NCI-H524 (cell line): ENCODE measurements at places on chromosomes 6 and 20.
A peak's percentile ranks its signal among the peaks of the same experiment; 100 is the strongest.

- DNase-seq, result no peak
Measured at GRCh38 chr6:43673444-43674084, 14.0 kb downstream of the MRPS18A start.

DNA sequence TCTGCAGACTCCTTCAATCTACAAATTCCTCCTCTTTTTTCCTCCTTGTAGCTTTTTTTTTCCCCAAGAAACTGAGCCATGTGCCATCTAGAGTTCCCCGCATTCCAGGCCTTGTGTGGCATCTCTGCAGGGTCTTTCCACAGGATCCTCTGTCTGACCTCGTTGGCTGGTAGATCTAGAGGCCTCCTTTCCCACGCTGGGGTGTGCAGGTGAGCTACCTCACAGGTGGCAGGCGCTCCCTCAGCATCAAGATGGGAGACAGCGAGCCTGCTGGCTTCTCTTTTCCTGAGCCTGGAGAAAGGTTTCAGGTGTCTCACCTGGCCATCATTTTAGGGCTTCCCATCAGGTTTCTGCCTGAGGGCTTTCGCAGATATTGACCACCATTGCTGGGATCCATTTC is 9.6 kb upstream of the NELFCD start:
- no peak for DNase-seq

DNA sequence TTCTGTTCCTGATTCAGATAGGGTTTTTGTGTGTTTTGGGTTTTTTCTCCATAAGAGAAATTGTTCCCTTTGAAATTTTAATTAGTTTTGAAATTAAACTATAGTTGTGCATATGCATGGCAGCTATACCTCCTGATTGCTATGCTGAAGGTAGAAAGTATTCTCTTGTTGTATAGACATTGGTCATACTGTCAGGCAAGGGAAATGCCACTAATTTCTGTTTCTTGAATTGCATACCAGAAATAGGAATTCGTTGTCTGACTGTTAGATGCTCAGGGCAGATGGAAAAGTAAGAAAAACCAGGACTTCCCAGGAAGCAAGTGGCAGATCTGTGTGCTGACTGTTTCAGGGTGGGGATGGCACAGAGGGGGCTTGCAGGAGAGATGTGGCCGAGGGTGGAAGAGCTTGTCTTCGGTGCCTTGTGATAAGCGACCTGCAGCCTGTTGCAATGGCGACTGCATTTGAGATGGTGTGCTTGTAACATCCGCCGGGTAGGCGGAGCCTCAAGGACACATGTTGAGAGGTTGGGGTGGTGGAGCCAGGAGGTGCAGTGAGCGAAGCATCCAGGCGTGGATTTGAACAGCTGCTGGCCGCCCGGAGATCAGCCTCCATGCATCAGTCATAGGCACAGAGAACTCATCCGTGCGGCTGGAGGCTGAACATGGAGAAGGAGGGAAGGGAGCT is 42.8 kb downstream of the RREB1 start:
- peak; percentile 85 for DNase-seq

GRCh38 chr6:114080891-114081510 is 110.1 kb upstream of the HDAC2 start:
- no peak for DNase-seq

DNA sequence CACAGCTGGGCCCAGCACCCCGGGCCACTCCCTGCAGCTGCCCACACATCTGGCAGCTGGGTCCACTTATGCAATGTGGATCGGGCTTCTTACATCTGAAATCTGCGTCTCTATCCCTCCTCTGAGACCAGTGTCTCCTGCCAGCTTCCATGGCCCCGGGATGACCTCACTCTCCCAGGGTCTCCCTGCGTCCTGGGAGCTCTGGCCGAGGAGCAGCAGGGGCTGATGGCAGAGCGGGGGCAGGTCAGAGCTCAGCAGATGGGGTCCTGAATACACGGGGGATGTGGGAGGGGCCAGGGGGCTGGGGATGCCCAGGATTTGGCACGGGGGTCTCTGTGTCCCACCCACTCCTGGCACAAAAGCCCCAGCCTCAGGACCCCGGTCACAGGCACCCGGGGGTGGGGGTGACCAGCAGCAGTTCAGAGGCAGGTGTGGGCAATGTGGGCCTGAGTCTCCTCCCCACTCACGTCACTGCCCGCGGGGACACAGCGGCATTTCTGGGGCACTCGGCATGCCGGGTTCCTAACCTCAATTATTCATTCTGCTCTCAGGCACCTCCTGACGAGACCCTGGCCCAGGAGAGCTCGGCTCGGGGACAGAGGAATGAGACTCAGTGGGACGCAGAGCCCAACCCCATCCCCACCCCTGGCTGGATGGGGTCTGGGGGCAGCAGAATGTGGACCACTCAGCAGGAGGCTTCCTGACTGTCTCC is 16.4 kb downstream of the CHRNA4 start:
- no peak for DNase-seq

DNA sequence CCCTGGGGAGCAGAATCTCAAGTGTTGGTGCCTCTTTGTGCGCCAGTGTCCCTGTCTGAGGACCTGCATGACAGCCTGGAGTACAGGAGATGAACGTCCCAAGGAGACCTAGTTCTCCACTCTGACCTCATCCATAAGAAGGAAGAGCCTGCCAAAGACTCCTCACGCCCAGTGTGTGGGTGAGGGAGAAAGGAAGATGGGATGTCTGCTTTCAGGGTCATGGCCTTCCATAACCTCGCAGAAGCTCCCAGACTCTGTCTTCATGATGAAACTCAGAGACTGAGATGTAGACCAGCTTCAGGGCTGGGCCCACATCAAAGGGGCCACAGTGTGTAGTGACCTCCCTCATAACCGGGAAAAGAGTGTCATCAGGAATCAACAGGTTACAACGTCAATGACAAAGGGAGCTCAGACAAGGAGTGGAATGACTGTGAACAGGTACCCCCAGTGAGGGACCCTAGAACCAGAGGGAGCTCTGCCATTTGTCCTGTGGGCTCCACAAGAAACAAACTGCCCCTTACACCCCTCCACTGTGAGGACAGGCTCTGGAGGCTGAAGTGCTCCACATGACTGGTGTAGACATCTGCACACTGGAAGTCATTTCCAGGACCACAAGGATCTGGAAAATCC is 8.1 kb downstream of the HLA-DQB1 start:
- DNase-seq, result no peak

DNA sequence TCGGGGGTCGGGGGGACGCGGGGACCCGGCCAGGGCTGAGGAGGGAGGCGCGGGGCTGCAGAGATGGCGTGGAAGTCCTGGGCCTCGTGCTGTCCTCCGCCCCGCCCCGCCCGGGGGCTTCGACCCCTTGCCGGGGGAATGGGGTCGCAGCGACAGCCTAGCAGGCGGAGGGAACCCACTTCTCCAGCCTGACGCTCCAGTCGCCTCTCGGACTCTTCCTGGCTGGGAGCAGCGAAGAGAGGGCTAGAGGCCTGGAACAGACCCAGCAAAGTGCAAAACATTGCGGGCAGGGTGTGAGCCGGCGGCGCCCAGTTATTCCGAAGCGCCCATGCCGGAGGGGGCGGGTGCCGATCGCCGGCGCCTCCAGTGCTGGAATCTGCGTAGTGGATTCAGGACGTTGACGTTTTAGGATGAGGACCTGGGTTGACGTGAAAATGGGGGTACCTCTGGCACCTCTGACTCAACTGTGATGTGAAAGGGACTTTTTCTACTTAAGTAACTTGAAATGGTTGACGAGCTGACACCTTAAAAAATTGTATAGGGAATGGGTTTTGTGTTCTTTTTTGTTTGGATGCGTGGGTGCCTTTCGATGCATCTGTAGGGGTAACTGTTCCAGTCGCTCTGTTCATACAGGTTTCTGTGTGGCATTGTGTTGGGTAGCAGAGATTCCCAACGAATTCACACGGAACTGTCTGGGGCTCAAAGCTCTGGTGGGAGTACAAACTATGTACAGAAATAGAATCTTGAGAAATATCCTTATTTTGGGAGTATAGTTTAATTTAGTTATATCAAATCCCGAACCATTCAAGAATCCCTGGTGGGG is 1.4 kb downstream of the SLC35F1 start:
- peak; percentile 51 for DNase-seq

GRCh38 chr20:3209946-3210317 is 634 bp downstream of the ITPA start:
- DNase-seq, result no peak

DNA sequence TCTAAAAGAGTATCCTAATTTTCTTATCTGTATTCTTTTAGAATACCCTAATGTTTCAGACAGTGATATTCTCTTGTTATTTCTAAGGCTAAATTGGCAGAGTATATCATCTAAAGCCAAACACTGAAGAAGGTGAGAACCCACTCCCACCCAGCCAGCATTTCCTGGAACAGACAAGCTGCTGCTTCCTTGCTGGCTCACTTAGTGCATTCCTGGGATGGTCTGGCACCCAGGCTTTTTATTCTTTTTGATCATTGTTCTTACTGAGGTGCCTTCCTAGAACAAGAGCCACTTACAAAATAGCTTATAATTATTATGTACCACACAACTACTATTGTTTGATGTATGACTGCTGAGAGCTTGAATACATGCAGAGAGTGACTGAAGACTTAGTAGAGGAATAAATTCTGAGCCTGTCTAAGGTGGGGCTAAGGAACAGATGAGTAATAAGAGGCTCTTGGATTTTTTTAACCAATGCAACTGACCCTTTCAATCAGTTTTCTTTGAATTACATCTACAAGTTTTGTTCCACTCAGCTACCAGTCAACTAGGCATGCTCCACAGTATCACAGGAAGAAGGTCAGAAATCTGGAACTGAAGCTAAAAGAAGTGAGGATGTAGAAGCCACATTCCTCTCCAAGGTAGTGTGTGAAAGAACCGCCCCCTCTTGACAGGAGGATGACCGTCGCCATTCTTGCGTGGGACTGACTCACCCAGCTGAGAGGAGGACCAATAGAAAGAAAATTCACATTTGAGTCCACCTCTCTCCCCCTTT is 30.1 kb downstream of the PRPH2 start:
- no peak for DNase-seq

- DNase-seq, result no peak
Measured at GRCh38 chr6:45082091-45082490, 246.0 kb upstream of the RUNX2 start.

DNA sequence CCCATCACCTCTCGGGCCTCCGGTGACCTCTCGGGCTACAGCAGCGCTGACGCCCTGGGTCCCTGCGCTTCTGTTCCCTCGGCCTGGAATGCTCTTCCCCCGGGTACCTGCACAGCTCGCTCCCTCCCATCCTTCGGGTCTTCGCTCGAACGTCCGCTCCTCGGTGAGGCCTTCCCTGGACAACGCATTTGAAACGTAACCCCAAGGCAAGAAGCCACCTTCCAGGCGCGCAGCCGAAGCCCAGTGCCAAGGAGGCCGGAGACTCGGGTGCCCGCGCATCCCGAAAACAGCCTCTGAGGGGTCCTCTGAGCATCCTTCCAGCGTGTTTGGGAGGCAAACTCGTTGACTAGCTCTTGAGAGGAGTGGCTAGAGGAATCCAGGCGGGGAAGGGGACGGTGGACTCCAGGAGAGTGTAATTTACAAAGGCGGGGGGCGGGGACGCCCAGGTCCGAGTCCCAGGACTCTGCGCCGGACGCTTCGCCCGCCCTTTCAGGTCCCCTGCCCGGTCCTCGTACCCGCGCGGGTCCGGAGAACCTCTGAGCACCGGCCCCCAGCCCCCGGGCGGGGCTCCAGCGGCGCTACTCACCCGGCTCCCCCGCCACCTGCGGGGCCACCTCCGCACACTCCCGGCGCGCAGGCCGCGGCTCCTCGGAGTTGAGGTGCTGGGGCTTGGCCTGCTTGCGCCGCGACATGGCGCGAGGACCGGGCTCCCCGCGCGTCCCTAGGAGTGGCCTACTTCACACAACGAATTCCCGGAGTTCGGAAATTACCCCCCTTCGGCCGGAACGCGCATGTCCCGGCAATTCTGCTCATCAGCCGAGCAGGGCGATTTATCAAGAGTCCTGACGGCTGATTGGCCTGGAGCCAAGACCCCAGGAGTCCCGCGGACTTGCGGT is 86.8 kb downstream of the ZFP64 start:
- DNase-seq, result peak; percentile 80

DNA sequence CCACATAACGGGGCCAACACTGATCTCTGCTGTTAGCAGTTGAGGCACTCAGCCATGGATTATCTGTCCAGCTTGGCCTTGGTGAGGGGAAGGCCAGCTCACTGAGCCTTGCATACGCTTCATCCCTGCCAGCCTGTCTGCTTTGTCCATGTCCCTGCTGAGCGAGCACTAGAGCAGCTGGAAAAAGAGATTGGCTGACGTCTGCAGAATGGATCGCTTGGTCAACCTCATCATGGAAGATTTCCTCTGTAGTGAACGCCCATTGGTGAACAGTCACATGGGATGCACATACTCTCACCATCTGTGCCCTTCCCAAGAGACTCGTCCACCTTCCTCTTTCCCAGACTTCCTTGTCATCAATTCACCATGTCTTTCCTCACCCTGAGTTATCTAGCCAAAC is 26.9 kb downstream of the MUC22 start:
- DNase-seq, result no peak

DNA sequence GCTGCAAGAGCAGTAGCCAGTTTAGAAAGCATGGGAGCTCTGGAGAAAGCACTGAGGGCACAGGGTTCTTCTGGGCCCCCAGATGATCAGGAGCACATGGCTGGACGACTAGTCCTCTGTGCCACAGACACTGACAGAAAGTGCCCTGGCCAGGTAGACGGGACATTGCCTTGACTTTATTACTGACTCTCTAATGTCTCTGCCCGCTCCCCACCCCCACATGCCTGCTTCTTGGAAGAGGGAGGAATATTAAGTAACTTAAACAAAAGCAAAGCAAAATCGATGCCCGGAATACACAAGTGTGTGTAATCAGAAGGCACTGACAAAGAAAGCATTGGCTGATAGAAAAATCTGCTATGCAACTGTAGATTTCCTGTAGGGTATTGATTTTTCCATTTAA is 99.3 kb downstream of the SOBP start:
- DNase-seq, result no peak

DNA sequence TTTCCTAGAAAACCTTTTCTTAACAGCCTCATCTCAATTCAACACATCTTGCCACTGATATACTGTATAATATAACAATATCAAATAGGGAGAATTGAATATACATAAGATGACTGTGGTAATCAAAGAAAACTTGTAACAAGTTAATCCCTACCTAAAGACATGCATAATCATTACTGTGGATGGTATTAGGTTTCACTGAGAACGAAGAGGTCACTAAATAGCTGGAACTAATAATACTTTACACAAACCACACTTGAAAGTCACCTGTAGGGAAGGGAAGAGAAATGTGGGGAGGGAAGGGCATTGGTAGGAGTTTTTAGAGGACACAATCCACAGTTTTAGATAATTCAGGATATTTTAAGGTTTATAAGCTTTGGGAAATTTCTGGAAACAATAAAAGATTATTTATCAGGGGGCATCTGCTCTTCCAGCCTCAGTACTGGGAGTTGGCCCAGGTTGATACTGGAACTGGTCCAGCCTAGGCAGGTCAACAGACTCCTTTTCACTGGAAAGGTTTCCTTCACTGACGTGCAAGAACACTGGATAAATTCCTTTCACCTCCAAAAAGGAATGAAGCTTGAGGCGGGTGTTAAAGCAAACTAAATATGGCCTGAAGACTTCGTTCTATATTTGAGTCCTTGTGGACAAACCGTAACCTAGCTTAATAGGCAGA is 44.0 kb downstream of the MAP7 start:
- DNase-seq, result peak; percentile 17
